ENCODE measurements at places on chromosomes 13 and 19. TPM values are rescaled to one million over a fixed set of nuclear protein-coding genes. Genes with fewer than 3 reads are reported as not detected.

Gene APOC1
- 249 TPM for polyA plus RNA-seq

Gene ZNF493
- polyA plus RNA-seq, result 18.0 TPM

Gene ZNF540
- 7.5 TPM for polyA plus RNA-seq

Gene CILP2
- 0.23 TPM for polyA plus RNA-seq

Gene LILRB4
- polyA plus RNA-seq, result 14.4 TPM

Gene MYO9B
- polyA plus RNA-seq, result 103 TPM

Gene CEACAM8
- 0.41 TPM for polyA plus RNA-seq

Gene DPF1
- polyA plus RNA-seq, result 0.09 TPM

GRCh38 chr19:31531326-31531725 is 182.1 kb upstream of the TSHZ3 start:
- no peak overlapping the region for H3K27ac ChIP-seq
- no peaks in the 10 kb centered on the region for H3K27me3 ChIP-seq
- H3K4me3 ChIP-seq, result no peak overlapping the region
- no peaks in the 10 kb centered on the region for H3K36me3 ChIP-seq
- DNase-seq, result no peak

- peak overlapping the region; percentile 78 for H3K4me3 ChIP-seq
- H3K27ac ChIP-seq, result peak overlapping the region; percentile 77
- peaks cover 12% of the 10 kb centered on the region for H3K4me1 ChIP-seq
- H3K27me3 ChIP-seq, result peaks cover 14% of the 10 kb centered on the region
- no peak for DNase-seq
These were observed 588 bp downstream of the DNASE2 start for GRCh38 chr19:12880551-12881171.

DNA sequence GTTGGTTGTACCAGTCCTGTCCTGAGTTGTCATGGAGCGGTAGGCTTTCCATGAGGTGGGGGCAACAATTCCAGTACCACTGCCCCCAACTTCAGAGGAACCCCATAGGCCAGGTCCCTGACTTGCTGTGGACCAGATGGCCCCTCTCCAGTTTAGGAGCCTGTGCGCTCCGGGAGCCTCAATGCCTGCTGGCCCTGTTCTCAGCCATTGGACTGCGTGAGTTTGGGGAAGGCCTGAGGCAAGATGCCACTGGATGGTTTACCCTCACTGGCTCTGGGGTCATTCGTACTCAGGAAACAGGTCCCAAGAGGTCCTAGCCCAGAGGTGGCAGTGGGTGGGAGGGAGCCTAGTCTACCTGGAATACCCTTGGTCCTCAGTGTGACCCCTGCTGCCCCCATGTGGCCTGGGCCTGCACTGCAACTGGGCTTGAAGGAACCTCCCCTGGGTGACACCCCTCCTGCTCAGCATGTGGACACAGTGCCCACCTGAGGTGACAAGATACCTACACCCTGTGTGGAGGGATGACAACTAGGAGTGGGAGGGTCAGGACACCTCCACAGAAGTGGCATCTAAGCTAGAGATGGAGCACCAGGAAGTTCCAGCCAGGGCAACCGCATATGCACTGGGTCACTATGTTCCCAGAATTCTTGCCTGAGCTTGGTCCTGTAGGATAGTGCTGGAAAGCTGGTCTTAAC is 6.0 kb upstream of the PRR19 start:
- no peak overlapping the region for H3K27ac ChIP-seq
- H3K4me1 ChIP-seq, result peaks cover 6% of the 10 kb centered on the region
- peak; percentile 84 for DNase-seq
- H3K36me3 ChIP-seq, result peaks cover 56% of the 10 kb centered on the region
- H3K4me3 ChIP-seq, result no peak overlapping the region
- no peaks in the 10 kb centered on the region for H3K27me3 ChIP-seq

GRCh38 chr13:42239644-42240043 is 32.3 kb upstream of the AKAP11 start:
- no peak overlapping the region for H3K27ac ChIP-seq
- H3K4me1 ChIP-seq, result no peaks in the 10 kb centered on the region
- H3K36me3 ChIP-seq, result no peaks in the 10 kb centered on the region

- no peak for DNase-seq
- H3K36me3 ChIP-seq, result no peaks in the 10 kb centered on the region
- no peaks in the 10 kb centered on the region for H3K4me1 ChIP-seq
These were observed 33.3 kb downstream of the MCF2L start for GRCh38 chr13:113002206-113002912.

GRCh38 chr19:46601318-46602224 is at the start of gene CALM3:
CALM3 (plus strand) TSS chr19:46601330; CDS start chr19:46601435, 105 bp downstream.
- H3K36me3 ChIP-seq, result peaks cover 19% of the 10 kb centered on the region
- H3K4me1 ChIP-seq, result peaks cover 30% of the 10 kb centered on the region
- peak within 1 kb of the TSS; percentile 97 for H3K4me3 ChIP-seq
- H3K27ac ChIP-seq, result peak within 1 kb of the TSS; percentile 99
- no peaks in the 10 kb centered on the region for H3K27me3 ChIP-seq
- no peak for DNase-seq

- H3K4me1 ChIP-seq, result no peaks in the 10 kb centered on the region
- no peak for DNase-seq
- no peaks in the 10 kb centered on the region for H3K27me3 ChIP-seq
- no peak overlapping the region for H3K4me3 ChIP-seq
- no peak overlapping the region for H3K27ac ChIP-seq
These were observed 90.3 kb downstream of the LHFPL6 start for GRCh38 chr13:39512687-39513086.

- no peaks in the 10 kb centered on the region for H3K27me3 ChIP-seq
- H3K4me3 ChIP-seq, result no peak overlapping the region
- H3K27ac ChIP-seq, result no peak overlapping the region
These were observed 10.3 kb upstream of the SLC7A10 start for GRCh38 chr19:33235996-33236350.

DNA sequence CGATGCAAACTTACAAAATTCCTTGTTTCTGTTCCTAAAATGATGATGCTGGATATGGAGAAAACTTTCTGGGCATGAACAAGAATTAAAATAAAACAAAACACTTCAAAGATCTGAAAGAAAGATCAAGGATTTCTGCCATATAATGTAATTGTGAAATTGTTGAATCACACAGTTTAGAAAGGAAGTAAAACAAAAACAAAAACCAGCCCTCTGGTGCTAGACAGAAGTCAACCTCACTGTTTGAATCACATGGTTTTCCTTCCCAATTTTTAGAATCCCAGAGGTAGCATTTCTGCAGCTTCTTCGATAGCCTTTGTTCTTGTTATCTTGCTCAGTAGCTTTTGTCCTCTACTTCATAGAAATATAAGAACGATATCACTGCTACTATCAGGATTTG is 118.2 kb upstream of the ARGLU1 start:
- H3K4me3 ChIP-seq, result no peak overlapping the region
- H3K4me1 ChIP-seq, result peaks cover 20% of the 10 kb centered on the region
- no peaks in the 10 kb centered on the region for H3K27me3 ChIP-seq
- no peaks in the 10 kb centered on the region for H3K36me3 ChIP-seq

- no peaks in the 10 kb centered on the region for H3K4me1 ChIP-seq
- no peaks in the 10 kb centered on the region for H3K36me3 ChIP-seq
- no peak for DNase-seq
- H3K27me3 ChIP-seq, result no peaks in the 10 kb centered on the region
- no peak overlapping the region for H3K27ac ChIP-seq
These were observed 1581.9 kb downstream of the EFNB2 start for GRCh38 chr13:104953588-104953987.

- peaks cover 80% of the 10 kb centered on the region for H3K27me3 ChIP-seq
- no peak for DNase-seq
- peak overlapping the region; percentile 36 for H3K27ac ChIP-seq
- H3K4me3 ChIP-seq, result peak overlapping the region; percentile 9
These were observed 5.5 kb downstream of the MAB21L1 start for GRCh38 chr13:35470671-35471661.

GRCh38 chr19:33552191-33552927 is 30.8 kb upstream of the PEPD start:
- no peak overlapping the region for H3K4me3 ChIP-seq
- no peak overlapping the region for H3K27ac ChIP-seq
- no peaks in the 10 kb centered on the region for H3K4me1 ChIP-seq
- H3K36me3 ChIP-seq, result no peaks in the 10 kb centered on the region
- no peaks in the 10 kb centered on the region for H3K27me3 ChIP-seq

GRCh38 chr13:19567820-19568534 is 6.6 kb upstream of the TPTE2 start:
- DNase-seq, result no peak
- no peak overlapping the region for H3K4me3 ChIP-seq
- H3K4me1 ChIP-seq, result no peaks in the 10 kb centered on the region
- H3K27me3 ChIP-seq, result no peaks in the 10 kb centered on the region

DNA sequence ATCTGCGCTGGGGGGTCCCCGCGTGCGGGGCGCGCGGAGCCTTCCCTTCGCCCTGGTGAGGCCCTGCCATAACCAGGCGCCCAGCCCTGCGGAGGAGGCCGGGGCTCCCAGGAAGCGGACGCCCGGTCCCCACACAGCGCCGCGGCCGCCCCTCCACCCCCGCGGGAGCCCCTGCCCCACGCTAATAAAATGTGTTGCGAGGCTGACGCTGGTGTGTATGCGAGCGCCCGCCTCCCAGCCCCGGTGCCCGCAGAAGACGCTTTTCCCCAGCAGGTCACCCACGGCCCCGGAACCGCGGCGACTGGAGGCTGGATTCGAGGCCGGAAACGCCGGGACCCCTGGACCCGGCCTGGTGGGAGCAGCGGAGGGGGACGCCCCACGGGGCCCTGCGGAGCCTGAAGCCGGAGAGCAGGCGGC is 12.1 kb upstream of the CDC34 start:
- H3K4me3 ChIP-seq, result no peak overlapping the region
- peaks cover 7% of the 10 kb centered on the region for H3K27me3 ChIP-seq
- no peaks in the 10 kb centered on the region for H3K36me3 ChIP-seq
